Lung (tissue), 17 donors: ENCODE measurements at places on chromosomes 6 and 20. TPM values are rescaled to one million over a fixed set of nuclear protein-coding genes. Genes with fewer than 3 reads are reported as not detected.

GRCh38 chr6:166934174-166934573, 22.2 kb downstream of the RNASET2 start:
- no peak for DNase-seq

DNA sequence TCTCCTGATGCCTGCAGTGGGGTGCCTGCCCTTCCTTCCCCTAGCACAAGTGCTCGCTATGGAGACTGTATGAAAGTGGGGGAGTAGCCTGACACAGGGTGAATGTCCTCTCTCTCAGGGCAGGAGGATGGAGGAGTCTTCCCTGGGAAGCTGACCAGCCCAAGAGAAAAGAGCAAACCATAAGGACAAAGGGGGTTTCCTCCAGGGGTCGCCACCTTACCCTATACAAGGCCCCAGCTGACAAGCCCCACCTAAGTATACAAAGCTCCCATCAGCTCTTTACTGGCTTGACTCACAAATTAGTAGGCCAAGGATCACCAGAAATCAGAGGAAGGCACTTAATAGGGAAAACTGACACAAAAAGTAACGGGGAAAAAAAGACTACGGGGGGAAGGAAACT, 54.1 kb downstream of the PLAGL1 start:
- no peak for DNase-seq

- peak; percentile 48 for DNase-seq
These were observed 28.1 kb upstream of the PNPLA1 start for GRCh38 chr6:36241728-36242127.

- DNase-seq, result no peak
These were observed 61.4 kb downstream of the CD24 start for GRCh38 chr6:106913111-106913510.

- DNase-seq, result no peak
These were observed 312.8 kb upstream of the JAG1 start for GRCh38 chr20:10986586-10986985.

TBPL1 gene
- total RNA-seq, result 31.3 TPM

GRCh38 chr6:95175927-95176675, 401.2 kb upstream of the MANEA start:
- DNase-seq, result no peak

- no peak for DNase-seq
These were observed 11.2 kb downstream of the TCFL5 start for GRCh38 chr20:62850333-62850974.

- DNase-seq, result peak; percentile 37
These were observed 1044.6 kb upstream of the GJE1 start for GRCh38 chr6:141088171-141088570.

TBP gene
- 12.5 TPM for total RNA-seq

DNA sequence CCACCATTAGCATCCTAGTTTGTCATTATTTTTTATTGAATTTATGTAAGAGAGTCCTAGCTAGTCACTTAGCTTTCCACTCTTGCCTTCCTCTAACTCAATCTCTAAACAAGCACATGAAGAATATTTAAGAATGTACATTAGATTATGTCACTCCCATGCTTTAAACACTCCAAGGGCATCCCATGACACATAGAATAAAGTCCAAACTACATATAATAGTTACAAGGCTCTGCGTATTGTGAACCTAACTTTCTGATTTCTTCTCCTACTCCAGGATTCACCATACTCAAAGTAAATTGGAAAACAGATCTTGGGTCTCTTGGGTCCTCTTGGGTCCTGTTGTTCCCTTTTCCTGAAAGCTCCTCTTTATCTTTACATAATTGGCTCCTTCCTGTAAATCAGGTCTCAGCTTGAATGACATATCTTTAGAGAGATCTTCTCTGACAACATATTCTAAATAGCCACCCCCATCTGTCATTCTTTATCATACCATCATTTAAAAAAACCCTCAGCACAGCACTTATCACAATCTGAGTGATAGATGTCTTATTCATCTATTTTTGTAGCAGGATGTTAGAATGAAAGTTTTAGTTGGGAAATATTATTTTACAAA, 1042.4 kb upstream of the FLRT3 start:
- DNase-seq, result no peak

DNA sequence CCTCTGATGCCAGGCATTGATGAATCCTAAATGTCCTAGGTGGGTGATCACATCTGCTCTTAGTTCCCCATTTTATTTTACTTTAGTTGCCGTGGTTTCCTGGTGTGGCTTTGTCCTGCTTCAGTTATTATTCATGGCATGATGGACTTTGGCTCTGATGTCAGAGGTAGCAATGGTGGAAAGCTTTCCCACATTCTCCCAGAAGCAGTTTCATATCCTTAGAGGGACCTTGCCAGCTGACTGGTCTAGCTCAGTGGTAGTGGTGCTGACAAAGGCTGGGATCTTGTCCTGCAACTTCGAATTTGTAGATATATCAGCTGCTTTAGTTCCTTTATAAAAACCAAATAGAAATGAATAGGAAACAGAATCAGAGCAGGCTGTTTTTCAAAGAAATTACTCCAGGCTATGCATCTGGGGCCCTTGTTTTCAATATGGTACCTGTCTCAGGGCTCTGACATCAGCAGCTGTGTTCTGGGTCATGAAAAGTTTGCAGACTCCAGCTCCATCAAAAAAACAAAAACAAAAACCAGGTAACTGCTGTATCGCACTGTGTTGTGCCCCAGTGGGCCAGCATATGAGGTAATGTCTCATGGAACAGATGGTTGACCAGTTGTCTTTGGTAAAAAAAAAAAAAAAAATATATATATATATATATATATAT, 133.7 kb downstream of the PLCB4 start:
- DNase-seq, result no peak

- peak; percentile 95 for DNase-seq
These were observed 2.6 kb upstream of the IPCEF1 start for GRCh38 chr6:154359161-154359574.

- DNase-seq, result no peak
These were observed 56.4 kb downstream of the CCN2 start for GRCh38 chr6:131894493-131895424.

DNA sequence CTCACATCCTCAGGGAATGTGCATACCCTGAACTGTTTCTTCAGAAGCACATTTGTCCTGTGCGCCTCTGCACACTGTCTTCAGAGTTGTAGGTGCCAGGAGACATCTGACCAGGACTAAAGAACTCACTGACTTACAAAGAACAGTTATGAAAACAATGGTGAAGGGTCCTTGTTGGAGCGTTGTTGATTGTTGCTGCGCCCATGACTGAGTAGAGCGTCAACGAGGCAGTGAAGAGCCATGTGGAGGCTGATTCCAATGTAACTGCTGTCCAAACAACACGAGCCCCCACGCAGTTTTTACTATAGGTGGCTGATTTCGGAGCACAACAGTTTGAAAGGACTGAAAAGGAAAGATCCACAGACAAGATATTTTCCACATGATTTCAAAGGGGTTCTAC, 380.3 kb downstream of the CDH26 start:
- no peak for DNase-seq
